Psoas muscle (tissue), 8 donors: ENCODE measurements at places on chromosomes 2 and 18. TPM values are rescaled to one million over a fixed set of nuclear protein-coding genes. Genes with fewer than 3 reads are reported as not detected.
A peak's percentile ranks its signal among the peaks of the same experiment; 100 is the strongest.

The ZAP70 gene
- 1.2 TPM for total RNA-seq

The NOSTRIN gene
- total RNA-seq: 8.1 TPM

The COL3A1 gene
- total RNA-seq: 73.1 TPM

The LAMA3 gene
- total RNA-seq: 1.9 TPM

DNA sequence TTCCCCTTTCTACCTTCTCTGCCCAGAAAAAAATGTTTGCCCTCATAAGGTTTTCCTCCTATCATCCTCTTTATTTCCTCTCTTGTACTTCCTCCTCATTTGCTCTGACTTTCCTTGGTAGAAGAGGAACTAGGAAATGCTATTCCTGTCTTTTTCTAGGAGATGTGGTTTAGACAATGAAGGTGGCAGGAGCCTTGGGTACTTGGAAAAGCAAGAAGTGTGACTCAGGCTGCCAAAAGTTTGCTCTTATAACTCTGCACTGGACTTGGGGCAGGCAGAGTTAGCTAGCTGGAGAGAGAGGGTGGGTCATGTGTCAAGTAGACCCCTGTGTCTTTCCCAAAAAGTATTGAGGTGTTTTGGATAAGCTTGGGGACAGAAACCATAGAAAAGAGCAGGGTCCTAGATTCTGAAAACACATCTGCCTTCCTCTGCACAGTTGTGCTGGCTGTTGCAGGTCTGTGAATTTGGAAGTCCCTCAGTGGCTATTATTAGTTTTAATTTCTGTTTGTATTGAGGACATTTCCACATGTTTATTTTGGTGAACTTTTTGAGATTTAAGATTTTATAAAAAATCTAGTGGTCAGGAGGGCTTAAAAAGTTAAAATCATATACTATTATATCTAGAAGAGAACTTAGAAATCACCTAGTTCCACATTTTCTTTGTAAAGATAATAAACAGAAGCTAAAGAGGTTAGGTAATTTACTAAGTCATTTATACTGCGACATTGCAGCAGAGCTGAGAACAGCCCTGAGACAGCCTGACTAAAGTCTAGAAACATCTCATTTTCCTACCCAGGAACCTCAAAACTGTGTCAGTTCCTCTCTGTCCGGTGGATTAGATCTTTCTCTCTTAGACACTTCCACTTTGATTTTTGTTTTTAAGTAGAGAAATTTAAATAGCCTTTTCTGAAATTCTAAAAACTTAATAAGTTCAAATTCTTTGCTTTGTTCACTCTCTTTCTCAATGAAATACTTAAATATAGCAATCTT is 16.0 kb downstream of the INSIG2 start:
- H3K27ac ChIP-seq: no peak overlapping the region
- no peaks in the 10 kb centered on the region for H3K27me3 ChIP-seq
- H3K36me3 ChIP-seq: no peaks in the 10 kb centered on the region
- no peaks in the 10 kb centered on the region for H3K4me1 ChIP-seq
- H3K4me3 ChIP-seq: no peak overlapping the region

The TAF4B gene
- total RNA-seq: 5.7 TPM

DNA sequence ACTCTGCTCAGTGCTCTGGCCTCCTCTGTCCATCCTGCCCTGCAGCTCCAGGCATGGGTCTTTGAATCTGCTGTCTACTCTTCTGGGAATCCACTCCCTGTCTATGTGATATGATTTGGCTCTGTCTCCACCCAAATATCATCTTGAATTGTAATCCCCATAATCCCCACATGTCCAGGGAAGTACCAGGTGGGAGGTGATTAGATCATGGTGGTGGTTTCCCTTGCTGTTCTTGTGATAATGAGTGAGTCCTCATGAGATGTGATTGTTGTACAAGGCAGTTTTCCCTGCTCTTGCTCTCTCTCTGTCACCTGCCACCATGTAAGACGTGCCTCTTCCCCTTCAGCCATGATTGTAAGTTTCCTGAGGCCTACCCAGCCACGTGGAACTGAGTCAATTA is 881.8 kb upstream of the ID2 start:
- H3K27me3 ChIP-seq: no peaks in the 10 kb centered on the region
- H3K27ac ChIP-seq: no peak overlapping the region
- DNase-seq: no peak
- no peaks in the 10 kb centered on the region for H3K36me3 ChIP-seq
- no peak overlapping the region for H3K4me3 ChIP-seq

DNA sequence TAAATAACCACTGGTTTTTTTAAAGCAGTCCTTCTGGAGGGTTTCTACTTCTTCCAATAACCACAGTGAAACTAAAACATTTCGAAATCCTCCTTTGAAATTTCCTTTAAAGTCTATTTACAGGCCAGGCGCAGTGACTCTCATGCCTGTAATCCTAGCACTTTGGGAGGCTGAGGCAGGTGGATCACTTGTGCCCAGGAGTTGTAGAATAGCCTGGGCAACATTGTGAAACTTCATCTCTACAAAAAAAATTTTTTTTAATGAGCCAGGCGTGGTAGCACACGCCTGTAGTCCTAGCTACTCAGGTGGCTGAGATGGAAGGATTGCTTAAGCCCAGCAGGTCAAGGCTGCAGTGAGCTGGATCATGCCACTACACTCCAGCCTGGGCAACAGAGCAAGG is 15.2 kb downstream of the KIDINS220 start:
- peak overlapping the region; percentile 74 for H3K27ac ChIP-seq
- DNase-seq: no peak
- no peak overlapping the region for H3K4me3 ChIP-seq
- H3K36me3 ChIP-seq: no peaks in the 10 kb centered on the region

- peaks cover 3% of the 10 kb centered on the region for H3K27me3 ChIP-seq
- no peak overlapping the region for H3K4me3 ChIP-seq
- no peaks in the 10 kb centered on the region for H3K4me1 ChIP-seq
- no peak for DNase-seq
These were observed 126.0 kb downstream of the LPIN1 start for GRCh38 chr2:11872247-11872947.

The ZEB2 gene
- 45.3 TPM for total RNA-seq

- H3K4me1 ChIP-seq: no peaks in the 10 kb centered on the region
- no peaks in the 10 kb centered on the region for H3K36me3 ChIP-seq
- no peak overlapping the region for H3K4me3 ChIP-seq
- no peak for DNase-seq
- H3K27me3 ChIP-seq: no peaks in the 10 kb centered on the region
These were observed 29.5 kb upstream of the CHN1 start for GRCh38 chr2:175034716-175035115.

GRCh38 chr18:48636436-48636835 is 97.6 kb downstream of the CTIF start:
- no peaks in the 10 kb centered on the region for H3K27me3 ChIP-seq
- H3K4me3 ChIP-seq: no peak overlapping the region
- peaks cover 19% of the 10 kb centered on the region for H3K4me1 ChIP-seq
- H3K36me3 ChIP-seq: no peaks in the 10 kb centered on the region
- H3K27ac ChIP-seq: no peak overlapping the region

DNA sequence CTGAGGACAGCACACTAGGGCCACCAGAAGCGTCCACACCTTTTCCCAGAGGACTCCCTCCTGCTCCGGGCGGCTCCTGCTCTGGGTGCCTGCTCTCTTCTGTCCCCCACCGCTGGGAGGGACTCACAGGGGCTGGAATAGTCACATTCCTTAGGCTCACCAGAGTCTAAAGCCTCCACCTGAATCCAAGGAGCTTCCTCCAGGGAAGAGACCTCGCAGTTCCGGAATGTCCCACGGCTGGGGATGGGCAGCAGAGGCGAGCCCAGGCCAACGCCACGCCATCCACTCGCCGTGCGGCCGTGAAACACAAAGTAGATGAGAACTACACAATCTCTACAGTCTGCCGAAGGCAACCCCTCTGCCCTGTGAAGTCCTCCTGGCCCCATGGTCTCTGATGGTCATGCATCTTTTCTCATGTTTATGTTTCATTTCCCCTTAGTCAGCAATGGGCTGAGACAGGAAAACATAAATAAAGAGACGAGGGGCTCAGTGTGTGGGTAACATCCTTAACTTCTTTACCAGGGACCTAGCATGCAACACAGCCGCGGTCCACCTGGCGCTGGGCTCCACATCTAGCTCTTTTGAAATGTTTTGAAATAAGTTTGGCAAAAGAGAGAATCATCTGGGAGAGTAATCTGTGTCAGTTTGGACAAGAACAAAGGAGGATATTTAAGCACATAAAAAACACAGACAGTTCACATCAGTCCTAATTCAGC is 98.4 kb downstream of the PXDN start:
- no peak overlapping the region for H3K4me3 ChIP-seq
- DNase-seq: no peak
- no peaks in the 10 kb centered on the region for H3K36me3 ChIP-seq
- H3K4me1 ChIP-seq: no peaks in the 10 kb centered on the region
- H3K27ac ChIP-seq: no peak overlapping the region
- H3K27me3 ChIP-seq: no peaks in the 10 kb centered on the region

The FMNL2 gene
- total RNA-seq: 9.1 TPM

GRCh38 chr2:109615637-109616144 is 1.5 kb downstream of the SOWAHC start:
- peak overlapping the region; percentile 77 for H3K4me3 ChIP-seq
- peaks cover 21% of the 10 kb centered on the region for H3K4me1 ChIP-seq
- no peaks in the 10 kb centered on the region for H3K36me3 ChIP-seq
- H3K27me3 ChIP-seq: no peaks in the 10 kb centered on the region
- no peak overlapping the region for H3K27ac ChIP-seq
- no peak for DNase-seq

DNA sequence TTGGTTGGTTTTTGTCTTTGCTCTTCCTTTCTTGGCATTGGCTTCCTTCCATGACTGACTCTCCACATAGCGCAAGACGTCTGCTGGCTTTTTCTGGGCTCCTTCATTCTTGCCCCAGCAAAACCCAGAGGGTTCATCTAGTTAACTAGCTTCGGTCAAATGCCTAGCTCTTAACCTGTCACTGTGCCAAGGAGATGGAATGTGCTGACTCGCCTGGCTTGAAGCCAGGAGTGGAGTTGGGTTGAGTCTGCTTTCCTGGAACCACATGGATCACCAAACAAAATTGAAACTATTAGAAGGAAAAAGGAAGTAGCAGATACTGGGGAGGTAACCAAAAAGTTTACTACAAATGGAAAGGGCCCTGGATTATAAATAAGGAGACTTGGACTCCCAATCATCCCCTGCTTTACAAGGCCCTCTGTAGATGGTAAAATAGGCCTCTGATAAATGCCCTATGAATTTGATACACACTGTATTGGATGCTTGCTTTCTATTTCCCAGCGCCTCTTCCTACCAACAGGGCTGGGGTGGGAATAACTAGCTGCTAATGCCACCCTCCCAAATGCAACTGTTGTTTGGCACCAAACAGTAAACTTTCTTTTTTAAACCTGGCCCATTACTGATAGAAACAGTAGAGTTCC is 11.3 kb downstream of the MALT1 start:
- H3K4me1 ChIP-seq: peaks cover 21% of the 10 kb centered on the region
- H3K36me3 ChIP-seq: peaks cover 37% of the 10 kb centered on the region
- H3K4me3 ChIP-seq: no peak overlapping the region
- peak overlapping the region; percentile 38 for H3K27ac ChIP-seq

GRCh38 chr2:100200985-100201384 is 58.6 kb upstream of the AFF3 start:
- H3K36me3 ChIP-seq: no peaks in the 10 kb centered on the region
- peaks cover 21% of the 10 kb centered on the region for H3K4me1 ChIP-seq
- no peak overlapping the region for H3K27ac ChIP-seq
- no peaks in the 10 kb centered on the region for H3K27me3 ChIP-seq
- no peak overlapping the region for H3K4me3 ChIP-seq

DNA sequence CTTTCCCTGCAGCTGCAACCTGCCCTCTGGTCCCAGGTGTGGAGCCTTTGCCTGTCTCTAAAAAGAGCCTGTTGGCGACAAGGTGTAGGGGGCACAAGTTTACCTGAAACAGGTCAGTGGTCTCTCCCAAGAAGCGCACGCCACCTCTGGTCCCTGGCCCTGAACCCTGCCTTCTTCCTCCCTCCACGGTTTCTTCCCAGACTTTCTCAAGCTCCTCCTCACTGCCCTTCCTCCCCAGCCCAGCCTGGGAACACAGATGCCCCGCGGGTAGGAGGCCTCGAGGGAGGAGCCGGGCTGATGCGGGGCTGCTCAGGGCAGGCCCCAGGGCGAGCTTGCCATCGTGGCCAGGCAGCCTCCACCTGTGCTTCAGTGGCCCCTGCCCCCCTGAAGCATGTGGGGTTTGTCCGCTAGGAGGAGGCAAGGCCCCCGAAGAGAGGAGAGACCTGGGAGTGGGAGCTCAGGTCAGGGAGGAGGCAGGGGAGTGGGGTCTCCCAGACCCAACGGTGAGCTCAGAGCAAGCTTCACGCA is 89.5 kb downstream of the SMAD7 start:
- no peaks in the 10 kb centered on the region for H3K36me3 ChIP-seq
- DNase-seq: no peak
- no peaks in the 10 kb centered on the region for H3K27me3 ChIP-seq

DNA sequence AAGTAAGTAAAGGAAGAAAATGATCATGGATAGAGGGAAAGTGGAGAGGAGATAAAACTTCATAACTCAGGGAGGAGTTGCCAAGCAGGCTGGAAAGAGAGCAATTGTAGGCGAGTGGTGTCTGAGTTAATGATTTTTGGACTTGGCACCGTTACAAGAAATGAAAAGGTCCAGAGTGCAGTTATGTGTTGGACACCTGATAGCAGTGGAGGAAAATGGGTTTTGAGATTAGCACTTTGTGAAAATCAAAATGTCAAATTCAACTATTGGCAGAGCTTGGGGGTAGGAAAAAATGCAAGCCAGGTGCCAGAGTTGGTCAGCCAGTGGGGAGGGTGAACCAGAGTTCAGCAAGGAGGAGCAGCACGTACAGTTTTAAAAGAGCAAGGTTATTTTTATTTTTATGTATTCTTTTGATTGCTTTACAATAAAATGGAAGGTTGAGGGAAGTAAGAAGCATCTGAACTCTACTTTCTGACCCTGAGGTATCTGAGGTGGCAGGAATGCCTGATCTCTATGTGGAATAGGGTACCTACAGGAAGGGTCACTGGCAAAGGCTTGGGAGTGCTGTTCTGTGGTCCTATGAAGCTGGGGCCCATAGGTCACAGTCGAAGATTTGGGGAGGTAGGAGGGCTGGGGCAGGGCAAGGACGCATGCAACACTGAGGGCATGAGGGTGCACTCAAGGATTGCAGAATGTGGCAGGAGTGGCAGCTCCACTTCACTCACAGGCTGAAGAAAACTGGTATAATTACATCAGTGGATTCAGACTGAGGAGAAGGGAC is 127.5 kb downstream of the CD8B2 start:
- H3K4me3 ChIP-seq: no peak overlapping the region
- no peak for DNase-seq
- H3K27me3 ChIP-seq: no peaks in the 10 kb centered on the region

DNA sequence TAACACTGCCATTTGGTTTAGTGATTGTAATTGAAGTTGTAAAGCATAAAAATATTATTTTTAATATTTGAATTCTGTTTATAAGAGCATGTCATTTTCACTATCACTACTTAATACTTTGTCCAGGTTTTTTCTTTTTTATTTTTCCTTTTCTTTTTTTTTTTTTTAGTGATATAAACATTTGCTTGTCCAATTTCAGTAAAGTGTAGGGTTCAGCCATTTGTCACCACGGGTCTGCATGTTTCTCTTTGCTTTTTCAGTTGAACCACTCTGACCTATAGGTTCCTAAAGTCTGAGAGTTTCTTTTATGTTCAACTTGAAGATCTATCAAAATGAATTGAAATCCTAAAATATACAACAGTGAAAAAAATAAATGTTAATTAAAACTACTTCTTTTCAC is 48.5 kb upstream of the SPAG16 start:
- no peaks in the 10 kb centered on the region for H3K4me1 ChIP-seq
- H3K27me3 ChIP-seq: no peaks in the 10 kb centered on the region
- no peaks in the 10 kb centered on the region for H3K36me3 ChIP-seq
- no peak overlapping the region for H3K27ac ChIP-seq
- H3K4me3 ChIP-seq: no peak overlapping the region
